ENCODE measurements at places on chromosomes 6 and 20.
A peak's percentile ranks its signal among the peaks of the same experiment; 100 is the strongest.

DNA sequence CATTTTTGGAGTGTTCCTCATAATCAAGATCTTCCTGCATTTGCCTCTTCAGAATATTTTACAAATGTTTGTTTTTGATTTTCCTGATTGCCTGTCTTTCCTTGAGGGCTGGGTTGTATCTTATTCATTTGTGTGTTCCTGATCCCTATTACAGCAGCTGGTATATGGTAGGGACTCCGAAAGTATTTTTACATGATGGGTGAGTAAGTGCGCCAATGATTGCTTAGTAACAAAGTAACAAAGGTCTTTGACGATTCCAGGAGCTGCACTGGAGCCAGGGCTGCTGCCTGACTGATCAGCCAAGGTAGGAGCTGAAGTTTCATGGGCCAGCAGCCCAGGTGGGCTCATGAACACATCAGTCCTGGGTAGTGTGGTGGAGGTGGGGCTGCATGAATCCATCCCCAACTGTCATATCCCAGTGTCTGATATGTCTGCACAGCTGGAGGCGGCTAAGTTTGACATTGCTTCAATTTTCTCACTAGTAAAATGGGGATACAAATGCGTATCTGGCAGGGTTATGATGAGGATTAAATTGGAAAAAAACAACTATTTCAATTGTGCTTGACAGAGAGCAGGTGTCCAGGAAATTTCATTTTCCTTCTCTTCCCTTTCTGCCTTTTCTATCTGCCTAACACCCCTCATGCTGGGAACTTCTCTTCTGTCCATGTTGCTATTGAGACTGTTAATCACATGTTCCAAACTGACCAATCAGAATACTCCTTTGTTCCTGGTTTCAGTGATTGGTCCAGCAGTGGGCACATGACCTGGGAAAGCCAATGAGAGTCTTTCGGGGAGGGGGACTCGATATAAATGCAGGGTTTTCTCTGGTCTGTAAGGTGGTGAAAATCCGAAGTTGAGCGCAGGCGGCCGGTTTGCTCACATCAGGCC lies 90.7 kb downstream of the CDH26 start:
- DNase-seq, result no peak

GRCh38 chr20:62052336-62052841 lies 13.3 kb downstream of the TAF4 start:
- no peak for DNase-seq

- peak; percentile 51 for DNase-seq
Measured at GRCh38 chr6:75326557-75327258, 42.1 kb upstream of the TMEM30A start.

DNA sequence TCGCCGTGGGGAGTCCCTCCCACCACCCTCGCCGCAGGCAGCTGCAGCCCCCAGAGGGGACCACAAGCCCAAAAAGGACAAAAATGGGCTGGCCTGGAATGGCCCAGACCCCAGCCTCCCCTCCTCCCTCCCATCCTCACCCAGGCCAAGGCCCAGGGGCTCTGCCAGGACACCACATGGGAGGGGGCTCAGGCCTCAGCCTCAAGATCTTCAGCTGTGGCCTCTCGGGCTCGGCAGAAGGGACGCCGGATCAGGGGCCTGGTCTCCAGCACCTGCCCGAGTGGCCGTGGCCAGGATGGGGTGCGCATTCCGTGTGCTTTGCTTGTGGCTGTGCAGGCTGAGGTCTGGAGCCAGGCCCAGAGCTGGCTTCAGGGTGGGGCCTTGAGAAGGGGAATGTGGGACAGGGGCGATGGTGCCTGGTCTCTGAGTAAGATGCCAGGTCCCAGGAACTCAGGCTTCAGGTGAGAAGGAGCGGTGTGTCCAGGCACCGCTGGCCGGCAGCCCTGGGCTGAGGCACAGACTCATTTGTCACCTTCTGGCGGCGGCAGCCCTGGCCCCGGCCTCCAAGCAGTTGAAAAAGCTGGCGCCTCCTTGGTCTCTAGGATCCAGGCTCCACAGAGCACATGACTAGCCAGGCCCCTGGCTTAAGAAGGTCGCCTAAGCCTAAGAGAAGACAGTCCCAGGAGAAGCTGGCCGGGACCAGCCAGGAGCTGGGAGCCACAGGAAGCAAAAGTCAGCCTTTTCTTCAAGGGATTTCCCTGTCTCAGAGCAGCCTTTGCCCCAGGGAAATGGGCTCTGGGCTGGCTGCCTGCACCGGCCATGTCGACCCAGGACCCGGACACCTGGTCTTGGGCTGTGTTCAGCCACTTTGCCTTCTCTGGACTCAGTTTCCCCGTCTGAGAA lies 35.2 kb upstream of the MRGBP start:
- DNase-seq, result no peak

- DNase-seq, result peak; percentile 12
Measured at GRCh38 chr20:57688864-57689263, 21.0 kb downstream of the PMEPA1 start.

- DNase-seq, result peak; percentile 86
Measured at GRCh38 chr6:4371207-4371921, 236.0 kb upstream of the ECI2 start.

GRCh38 chr20:34216382-34216742 lies 24.9 kb upstream of the ASIP start:
- no peak for DNase-seq

- DNase-seq, result peak; percentile 13
Measured at GRCh38 chr20:56249244-56249955, 868 bp downstream of the MC3R start.

- DNase-seq, result no peak
Measured at GRCh38 chr20:64205611-64206026, 41.4 kb downstream of the MYT1 start.

GRCh38 chr20:18702736-18703135 lies 110.8 kb upstream of the SCP2D1 start:
- DNase-seq, result peak; percentile 64

DNA sequence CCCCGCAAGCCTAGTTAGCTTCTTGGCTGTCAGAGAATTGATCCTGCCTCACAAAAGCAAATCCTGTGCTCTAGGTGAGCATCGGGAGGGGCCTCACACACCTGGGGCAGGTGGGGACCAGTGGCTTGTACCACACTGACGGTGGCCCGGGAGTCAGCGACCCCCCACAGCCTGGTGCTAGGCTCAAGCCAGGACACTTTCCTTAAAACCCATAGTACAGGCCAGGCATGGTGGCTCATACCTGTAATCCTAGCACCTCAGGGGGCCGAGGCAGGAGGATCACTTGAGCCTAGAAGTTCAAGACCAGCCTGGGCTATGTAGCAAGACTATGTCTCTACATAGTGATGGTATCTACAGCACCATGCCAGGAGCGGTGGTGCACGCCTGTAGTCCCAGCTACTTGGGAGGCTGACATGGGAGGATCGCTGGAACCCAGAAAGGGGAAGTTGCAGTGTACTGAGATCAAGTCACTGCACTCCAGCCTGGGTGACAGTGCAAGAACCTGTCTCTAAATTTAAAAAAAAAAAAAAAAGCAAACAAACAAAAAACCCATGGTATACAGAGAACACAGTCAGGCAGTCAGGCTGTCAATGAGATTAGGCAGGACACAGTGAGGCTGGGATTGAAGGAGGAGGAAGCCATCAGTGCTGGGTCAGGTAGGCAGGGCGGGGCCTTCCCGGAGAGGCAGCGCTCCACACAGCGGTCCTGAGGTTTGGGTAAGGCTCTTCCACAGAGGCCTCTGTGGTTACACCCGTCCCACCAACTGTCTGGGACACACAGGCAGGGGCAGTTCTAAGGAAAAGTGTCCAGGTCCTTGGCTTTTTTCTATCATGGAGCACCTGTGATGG lies 41.3 kb downstream of the SYNJ2 start:
- DNase-seq, result no peak

DNA sequence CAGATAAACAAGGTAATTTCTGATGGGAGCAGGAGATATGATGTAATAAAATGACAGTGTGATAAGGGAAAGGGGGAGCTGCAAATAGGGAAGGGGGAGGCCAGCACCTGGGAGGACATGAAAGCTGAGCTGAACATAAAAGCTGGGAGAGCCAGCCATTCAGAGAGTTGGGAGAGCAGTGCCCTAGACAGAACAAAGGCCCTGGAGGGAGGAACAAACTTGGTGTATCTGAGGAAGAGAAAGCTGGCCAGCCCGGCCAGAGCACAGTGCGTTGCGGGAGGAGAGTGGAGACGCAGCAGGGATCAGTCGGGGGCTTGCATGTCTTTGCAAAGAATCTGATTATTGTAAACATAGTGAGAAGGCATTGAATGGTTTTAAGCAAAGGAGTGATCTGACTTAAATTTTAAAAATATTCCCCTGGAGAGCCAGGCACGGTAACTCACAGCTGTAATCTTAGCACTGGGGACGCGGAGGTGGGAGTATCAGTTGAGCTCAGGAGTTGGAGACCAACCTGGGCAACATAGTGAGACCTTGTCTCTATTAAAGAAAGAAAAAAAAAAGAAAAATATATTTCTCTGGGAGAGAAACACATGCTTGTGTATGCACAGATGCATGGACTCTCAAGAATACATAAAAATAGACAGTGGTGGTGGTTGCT lies 318.2 kb downstream of the ZFAND3 start:
- DNase-seq, result no peak

GRCh38 chr6:18513253-18513798 lies 126.2 kb downstream of the RNF144B start:
- no peak for DNase-seq

Measured in fibroblast of mammary gland (primary cell).